ENCODE measurements at places on chromosomes 3 and 15. TPM values are rescaled to one million over a fixed set of nuclear protein-coding genes. Genes with fewer than 3 reads are reported as not detected.

Gene GPR156
- 0.46 TPM for total RNA-seq

Gene STRIT1
- total RNA-seq = not detected

Gene TIGIT
- total RNA-seq = not detected

Gene MED12L
- total RNA-seq = 4.3 TPM

Gene MYEF2
- total RNA-seq = 23.3 TPM

Gene IL12A
- total RNA-seq = 1.3 TPM

Gene TICRR
- total RNA-seq = 0.55 TPM

Gene CIDEC
- total RNA-seq = 3.5 TPM

Gene TOPAZ1
- 3.4 TPM for total RNA-seq

Gene IL17RD
- 19.9 TPM for total RNA-seq

Gene CORO2B
- total RNA-seq = 0.50 TPM

Gene SPRED1
- 9.5 TPM for total RNA-seq

Gene TMCO5A
- total RNA-seq = not detected

Gene GOLGA8T
- not detected for total RNA-seq

Gene LIPC
- total RNA-seq = not detected

Gene KNL1
- total RNA-seq = 18.7 TPM

Gene AGBL1
- total RNA-seq = 0.23 TPM

Gene ITGA11
- 11.0 TPM for total RNA-seq

Gene ZBTB47
- total RNA-seq = 38.0 TPM

Gene HYAL3
- 4.1 TPM for total RNA-seq

Gene TNFAIP8L3
- total RNA-seq = 3.5 TPM

Gene C15orf62
- total RNA-seq = 0.51 TPM

Gene MYZAP
- total RNA-seq = 14.9 TPM

Gene FOXB1
- not detected for total RNA-seq

Gene AADAC
- total RNA-seq = not detected

Gene MAP2K5
- total RNA-seq = 15.7 TPM

Gene GAP43
- not detected for total RNA-seq

Gene COX5A
- total RNA-seq = 93.3 TPM

Gene SPINK8
- not detected for total RNA-seq

Gene RGMA
- total RNA-seq = 10.3 TPM

Gene STXBP5L
- 4.8 TPM for total RNA-seq

Gene EFCAB12
- 6.2 TPM for total RNA-seq

Measured in prostate gland (tissue), 2 donors.